Stimulated activated CD4-positive, alpha-beta T cell treated with anti-CD3 and anti-CD28 coated beads, TNF-alpha, amount 100 ng/mL, for 24 hours (primary cell): ENCODE measurements at places on chromosomes 1 and 21.

- no peak for DNase-seq
These were observed 43.7 kb downstream of the ST7L start for GRCh38 chr1:112575154-112575804.

- no peak for DNase-seq
These were observed 302.8 kb upstream of the ADAMTS5 start for GRCh38 chr21:27269644-27270043.

- no peak for DNase-seq
These were observed 418.8 kb downstream of the DISC1 start for GRCh38 chr1:232045139-232045994.

GRCh38 chr1:226665505-226666163 is 73.4 kb downstream of the ITPKB start:
- DNase-seq, result no peak

DNA sequence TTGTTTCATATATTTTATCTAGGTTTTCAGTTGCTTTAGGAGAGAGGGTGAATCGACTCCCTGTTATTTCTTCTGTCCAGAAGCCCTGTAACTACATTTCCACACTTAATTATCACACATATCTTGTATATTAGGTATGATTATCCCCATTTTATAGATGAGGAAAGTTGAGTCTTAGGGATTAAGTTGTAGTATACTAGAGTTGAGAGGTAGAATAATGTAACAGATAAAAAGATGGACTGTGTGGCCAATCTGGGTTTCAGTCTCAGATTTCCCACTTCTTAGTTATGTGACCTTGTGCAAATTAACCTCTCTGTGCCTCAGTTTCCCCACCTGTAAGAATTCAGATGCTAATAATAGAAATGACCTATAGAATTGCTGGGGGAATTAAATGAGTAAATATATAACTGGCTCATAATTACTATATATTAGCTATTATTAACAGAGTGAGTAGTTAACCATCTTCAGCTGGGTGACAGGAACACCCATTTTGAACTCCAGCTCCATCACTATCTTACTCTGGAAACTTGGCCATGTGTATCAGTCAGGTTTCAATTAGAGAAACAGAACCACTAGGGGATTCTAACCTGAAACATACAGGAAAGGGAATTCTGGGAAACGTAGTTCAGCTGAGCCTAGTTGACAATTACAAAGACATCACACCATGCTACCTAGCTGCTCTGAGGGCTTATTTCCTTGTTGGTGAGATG is 20.4 kb upstream of the FOXO6 start:
- no peak for DNase-seq

DNA sequence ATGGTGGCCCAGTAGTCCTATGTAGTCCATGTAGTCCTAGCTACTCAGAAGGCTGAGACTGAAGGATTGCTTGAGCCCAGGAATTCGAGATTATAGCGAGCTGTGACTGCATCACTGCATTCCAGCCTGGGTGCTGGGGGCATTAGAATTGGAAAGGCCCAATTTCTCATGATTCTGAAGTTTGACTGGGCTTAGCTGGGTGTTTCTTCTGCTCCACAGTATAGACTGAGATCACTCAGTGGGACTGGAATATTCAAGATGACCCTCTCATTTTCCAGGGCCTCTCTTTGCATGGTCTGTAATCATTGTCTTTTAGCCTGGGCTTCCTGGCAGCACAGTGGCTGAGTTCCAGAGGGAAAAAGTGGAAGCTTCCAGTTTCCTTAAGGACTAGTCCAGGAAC is 26.2 kb downstream of the MROH7 start:
- no peak for DNase-seq

DNA sequence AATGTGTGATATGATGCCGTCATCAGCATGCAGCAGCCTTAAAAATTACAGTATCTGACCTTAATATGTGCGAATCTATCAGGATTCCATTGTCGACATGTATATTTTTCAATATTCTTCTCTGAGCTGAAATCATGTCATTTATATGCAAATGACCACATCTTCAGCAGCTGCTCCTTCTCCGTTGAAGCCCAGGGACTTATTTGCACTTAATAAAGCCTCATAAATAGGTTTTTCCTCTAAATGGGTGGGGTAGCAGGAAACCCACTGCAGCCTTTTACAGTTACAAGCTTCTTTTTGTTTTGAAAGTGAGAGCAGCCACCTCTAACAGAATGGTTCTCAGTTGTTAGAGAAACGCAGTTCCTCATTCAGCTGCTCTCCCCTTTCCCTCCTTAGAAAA is 178.8 kb upstream of the ZNF644 start:
- DNase-seq, result no peak

DNA sequence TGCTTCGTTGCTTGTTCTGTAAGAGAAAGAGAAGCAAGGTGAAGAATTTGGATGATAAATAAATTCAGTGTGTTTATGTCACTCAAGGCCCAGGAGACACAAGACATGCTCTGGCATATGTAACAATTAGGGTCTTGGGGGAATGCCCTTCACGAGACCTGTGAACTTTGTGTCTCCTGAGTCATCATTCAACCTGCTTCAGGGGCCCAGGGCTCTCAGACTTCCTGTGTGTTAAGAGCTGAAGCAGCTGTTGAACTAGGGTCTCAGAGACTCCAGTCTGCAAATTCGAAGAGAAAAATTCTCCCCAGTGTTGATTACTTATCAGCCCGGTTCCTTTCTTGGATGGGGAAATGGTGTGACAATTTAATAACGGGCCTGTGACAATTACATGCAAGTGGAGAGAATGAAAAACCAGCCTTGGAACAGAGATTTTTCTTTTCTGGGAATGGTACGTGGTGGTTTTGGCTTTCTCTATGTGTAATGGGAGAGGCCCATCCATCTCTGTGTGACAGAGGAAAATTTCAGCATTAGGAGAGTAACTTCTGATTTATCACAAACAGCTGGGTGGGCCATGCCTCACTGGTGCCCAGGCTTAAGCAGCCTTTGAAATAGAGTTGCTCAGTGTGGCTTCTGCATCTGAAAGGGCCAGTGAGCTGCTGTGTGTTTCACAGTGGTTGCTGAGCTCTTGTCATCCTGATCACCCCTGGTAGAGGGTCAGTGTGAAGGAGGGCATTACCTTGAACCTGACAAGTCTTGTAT is 22.4 kb downstream of the HUNK start:
- DNase-seq, result no peak
